ENCODE measurements at places on chromosomes 1 and 21.

DNA sequence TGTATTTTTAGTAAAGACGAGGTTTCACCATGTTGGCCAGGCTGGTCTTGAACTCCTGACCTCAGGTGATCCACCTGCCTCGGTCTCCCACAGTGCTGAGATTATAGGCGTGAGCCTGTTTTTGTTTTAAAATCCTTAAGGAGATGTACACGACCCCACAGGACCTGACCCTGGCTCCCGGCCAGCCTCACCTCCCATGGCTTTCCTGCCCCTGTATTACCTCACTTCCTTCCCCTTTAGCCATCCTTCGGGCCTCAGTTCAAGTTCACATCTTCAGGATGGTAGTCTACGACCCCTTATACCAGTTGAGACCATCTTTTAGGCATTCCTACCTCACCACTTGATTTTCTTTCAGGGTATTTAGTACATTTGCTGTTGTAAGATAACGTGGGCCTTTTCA is 36.3 kb downstream of the TCP10L start:
- no peak for DNase-seq

DNA sequence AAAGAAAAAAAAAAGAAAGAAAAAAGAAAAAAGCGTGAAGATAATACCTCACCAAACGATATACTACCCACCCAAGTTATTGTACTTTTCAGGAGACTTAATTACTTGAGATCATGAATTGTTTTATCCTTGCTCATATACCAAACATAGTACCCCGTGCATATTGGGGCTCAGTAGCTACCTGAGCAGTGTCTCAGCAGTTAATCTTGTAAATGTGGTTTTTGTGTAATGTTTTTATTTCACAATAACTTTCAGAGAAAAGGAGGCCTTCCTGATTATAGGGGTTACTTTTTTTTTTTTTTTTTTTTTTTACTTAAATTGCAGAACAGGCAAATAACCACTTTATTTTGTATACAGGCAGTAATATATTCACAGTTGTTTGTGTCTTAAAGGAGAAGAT is 80.3 kb downstream of the OSBPL9 start:
- no peak for DNase-seq

- DNase-seq, result no peak
Observed at GRCh38 chr1:26285366-26286063, 5.6 kb downstream of the SH3BGRL3 start.

GRCh38 chr1:23722652-23723051 is 20.6 kb upstream of the ELOA start:
- no peak for DNase-seq

DNA sequence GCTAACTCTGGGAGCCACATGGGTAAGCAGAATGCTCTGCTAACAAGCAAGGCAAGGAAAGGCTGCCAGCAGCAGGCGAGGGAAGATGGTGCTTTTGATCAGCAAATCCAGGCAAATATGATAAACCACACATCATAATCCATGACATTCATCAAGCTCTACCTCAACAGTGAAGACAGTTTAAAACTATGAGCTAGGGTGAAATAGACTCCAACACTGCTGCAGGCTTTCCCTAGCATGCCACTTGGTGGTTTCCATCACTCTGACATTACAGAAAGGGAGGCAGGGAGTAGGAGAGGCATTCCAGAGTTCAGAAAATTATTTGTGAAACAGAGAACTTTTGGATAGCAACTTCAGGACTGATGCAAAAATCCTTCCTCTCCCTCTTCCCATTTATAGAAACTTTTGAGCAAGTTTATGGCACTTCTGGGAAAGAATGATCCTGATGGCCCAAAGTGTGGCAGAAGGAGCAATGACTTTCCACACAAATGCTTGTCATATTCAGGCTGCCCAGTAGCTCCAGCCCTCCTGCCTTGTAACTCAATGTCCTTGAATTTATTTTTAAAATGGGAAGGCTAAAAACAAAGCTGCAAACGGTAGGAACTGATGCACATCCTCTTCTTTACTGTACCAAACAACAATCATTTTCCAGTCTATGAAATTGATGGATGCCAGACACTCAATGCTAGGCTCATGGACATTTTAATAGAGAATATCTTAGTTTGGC is 70.8 kb downstream of the SMYD2 start:
- no peak for DNase-seq

DNA sequence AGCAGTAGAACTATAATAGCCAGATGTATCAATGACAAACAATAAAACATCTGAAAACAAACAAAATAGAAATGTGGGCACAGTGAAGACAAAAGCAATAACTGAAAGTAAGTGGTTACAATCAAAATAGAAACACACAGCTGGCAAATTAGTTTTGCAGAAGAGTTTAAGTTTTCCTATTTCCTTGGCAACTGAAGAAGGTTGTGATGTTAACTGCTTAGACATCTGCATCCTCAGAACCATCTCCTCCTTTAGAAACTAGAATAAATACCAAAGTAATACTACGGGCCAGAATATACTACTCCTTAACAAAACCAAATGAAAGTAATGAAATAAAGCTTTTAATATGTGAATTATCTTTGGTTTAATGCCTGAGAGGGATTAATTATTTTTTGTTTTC is 605.5 kb downstream of the LTN1 start:
- DNase-seq, result no peak

DNA sequence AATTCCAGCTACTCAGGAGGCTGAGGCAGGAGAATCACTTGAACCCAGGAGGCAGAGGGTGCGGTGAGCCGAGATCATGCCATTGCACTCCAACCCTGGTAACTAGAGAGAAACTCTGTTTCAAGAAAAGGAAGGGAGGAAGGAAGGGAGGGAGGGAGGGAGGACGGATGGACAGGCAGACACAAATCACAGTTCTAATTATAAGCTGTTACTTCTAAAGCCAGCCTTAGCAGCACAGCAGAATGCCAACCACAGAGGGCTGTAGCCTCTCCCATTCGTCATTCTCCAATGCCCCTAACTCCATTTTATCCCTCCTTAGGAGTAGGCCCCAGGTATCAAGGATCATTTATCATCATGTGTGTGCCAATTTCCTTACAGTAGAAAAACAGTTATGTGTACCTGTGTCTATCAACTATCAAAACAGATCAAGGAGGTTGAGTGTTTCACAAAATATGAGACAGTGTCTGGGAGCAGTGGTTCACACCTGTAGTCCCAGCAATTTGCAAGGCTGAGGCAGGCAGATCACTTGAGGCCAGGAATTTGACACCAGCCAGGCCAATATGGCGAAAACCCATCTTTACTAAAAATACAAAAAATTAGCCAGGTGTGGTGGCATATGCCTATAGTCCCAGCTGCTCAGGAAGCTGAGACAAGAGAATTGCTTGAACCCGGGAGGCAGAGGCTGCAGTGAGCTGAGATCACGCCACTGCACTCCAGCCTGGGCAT is 19.1 kb downstream of the USP48 start:
- no peak for DNase-seq

GRCh38 chr1:91900562-91900961 is 14.6 kb upstream of the TGFBR3 start:
- DNase-seq, result no peak

GRCh38 chr1:119038363-119038762 is 50.2 kb upstream of the TBX15 start:
- no peak for DNase-seq

GRCh38 chr1:110393691-110394492 is 3.1 kb upstream of the SLC16A4 start:
- no peak for DNase-seq

DNA sequence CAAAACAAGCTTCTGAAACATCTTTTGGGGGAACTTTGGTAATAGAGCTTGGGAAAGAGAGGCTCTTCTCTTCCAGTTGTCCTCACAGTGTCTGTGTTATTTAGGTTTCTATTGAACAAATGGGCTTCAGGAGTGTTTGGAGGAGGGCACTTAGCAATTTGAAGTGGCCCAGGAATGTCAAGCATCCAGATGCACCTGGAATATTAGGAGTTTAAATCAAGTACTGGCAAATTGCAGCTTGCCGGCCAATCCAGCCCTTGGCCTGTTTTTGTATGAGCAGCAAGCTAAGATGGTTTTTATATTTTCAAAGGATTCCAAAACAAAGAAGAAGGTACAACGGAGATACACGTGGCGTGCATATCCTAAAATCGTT is 94.7 kb downstream of the CCDC185 start:
- no peak for DNase-seq

DNA sequence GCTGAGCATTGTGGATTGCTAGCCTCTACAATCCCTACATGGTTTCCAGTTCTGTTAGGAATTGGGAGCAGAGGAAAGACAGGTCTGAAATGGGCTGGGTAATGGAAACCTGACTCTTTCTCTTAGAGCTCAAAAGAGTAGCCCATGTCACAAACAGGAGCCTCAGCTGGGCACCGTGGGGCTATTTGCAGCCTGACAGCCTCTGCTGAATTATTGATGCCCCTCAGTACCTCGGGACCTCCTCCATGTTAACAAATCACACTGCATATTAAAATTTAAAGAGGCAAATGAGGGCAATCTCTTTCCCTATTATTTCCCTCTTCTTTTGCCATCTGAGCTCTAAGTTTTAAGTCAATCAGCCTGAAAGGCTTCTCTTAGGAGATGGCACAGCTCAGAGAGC is 157.1 kb downstream of the TSEN15 start:
- DNase-seq, result no peak

GRCh38 chr21:33510826-33511225 is 19.3 kb upstream of the DNAJC28 start:
- no peak for DNase-seq

GRCh38 chr1:23977854-23978191 is 2.3 kb downstream of the SRSF10 start:
- no peak for DNase-seq

- no peak for DNase-seq
Observed at GRCh38 chr1:114061121-114061830, 82.0 kb downstream of the OLFML3 start.

GRCh38 chr1:8512504-8512903 is 194.6 kb downstream of the SLC45A1 start:
- no peak for DNase-seq

GRCh38 chr1:236257216-236257615 is 24.5 kb downstream of the ERO1B start:
- no peak for DNase-seq

- no peak for DNase-seq
Observed at GRCh38 chr1:196466166-196466565, 142.1 kb downstream of the KCNT2 start.

- no peak for DNase-seq
Observed at GRCh38 chr1:31371121-31371959, 1.5 kb downstream of the FABP3 start.

GRCh38 chr1:40653851-40654537 is 11.5 kb downstream of the RIMS3 start:
- DNase-seq, result no peak
